ENCODE measurements at places on chromosomes 2 and 18.

DNA sequence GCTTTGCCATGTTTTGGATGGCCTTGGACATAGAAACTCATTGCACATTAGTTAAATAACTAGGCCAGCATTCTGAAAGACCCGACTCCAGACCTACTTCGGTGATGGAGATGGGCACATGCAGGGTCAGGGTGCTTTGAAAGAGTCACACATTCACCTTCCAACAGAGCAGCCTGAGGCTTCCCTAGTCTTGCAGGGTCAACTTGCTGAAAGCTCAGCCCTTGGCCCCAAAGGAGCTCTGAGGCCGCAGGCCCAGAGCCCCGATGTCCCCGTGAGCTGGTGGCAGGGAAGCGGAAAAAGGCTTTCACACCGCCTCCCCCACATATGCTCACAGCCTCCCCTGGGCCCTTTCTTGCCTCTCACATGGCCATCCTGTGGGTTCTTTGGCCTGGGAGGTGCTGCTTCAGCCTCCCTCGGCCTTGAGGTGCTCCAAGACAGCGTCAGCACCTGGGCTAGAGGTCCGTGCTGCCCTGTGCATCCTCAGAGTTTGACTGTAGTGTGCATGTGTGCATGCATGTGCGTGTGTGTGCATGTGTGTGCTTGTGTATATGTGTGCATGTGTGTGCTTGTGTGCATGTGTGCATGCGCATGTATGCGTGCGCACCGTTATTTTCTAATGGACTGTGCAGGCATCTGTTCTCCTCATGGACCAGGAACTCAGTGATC is 21.6 kb downstream of the LDLRAD4 start:
- no peak for DNase-seq

GRCh38 chr2:38951766-38952165 is 62.1 kb downstream of the ARHGEF33 start:
- no peak for DNase-seq

DNA sequence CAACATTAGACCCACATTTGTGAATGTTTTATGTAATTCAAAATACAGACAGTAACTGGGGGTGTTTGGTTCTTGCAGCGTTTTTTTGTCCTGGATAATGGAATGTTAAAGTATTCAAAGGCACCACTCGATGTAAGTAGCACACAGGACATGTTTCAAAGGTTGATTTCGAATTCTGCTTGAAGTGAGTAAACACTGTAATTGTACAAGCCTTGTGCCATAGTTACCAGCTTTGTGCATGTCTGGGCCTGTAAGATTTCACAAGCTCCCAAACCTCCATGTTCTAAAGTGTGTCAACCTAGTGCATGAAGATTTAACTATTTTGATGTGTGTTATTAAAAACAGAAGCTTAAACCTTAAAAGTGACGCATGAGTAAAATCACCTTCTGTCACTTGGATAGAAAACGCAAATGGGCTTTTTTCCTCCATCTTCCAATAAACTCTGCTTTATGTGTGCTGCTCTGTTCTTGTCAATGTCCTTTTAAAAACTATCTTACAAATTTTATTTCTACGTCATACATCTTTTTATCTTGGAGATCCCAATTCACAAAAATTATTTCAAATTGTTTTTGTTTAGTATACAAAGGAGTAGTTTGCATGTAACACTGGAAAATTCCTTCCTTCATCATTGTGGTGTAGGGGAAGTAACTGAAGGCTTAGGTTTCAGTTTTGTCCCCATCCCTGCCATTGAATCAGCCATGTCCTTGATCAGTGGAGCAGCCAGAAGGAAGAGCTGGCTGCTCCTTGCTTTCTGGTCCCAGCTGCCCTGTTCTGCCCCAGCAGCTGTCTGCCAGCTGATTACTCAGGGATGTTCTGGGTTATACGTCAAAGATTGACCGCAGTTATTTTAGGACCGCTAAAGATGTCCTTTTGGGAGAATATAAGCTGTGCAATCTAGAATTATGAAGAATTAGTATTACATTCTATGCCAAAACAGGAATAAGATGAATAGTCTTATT is 119.2 kb downstream of the PRKRA start:
- DNase-seq, result no peak

DNA sequence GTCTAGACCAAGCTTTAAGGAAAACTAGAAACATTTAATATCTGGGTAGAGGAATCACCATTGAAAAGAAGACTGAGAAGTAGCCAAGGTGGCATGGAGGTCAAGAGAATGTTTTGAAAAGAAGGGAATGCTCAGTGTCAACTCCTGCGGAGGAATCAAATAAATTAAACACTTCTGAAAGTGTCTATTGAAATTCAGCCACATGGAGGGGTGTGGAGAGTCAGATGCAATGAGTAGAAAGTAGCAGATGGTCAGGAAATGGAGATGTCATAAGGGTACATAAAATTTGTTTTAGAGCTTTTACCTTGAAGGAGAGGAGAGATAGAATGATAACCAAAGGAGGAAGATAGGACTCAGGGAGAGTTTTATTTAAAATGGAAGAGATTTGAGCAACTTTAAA is 35.1 kb downstream of the NLRC4 start:
- DNase-seq, result no peak
